ENCODE measurements at places on chromosomes 16 and 17. TPM values are rescaled to one million over a fixed set of nuclear protein-coding genes. Genes with fewer than 3 reads are reported as not detected.

DNA sequence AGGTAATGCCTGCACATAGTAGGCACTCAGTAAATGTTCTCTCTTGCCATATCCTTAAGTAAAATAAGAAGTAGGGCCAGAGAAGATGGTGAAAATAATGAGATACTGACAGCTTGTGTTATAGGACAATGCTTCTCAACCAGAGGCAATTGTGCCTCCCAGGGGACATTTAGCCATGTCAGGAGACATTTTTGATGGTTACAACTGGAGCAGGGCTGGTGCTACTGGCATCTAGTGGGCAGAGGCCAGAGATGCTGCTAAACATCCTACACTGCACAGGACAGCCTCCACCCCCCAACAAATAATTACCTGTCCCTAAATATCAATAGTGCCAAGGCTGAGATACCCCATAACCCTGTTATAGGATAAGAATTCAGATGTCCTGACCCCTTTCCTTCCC lies 1.7 kb downstream of the RAD51D start:
- DNase-seq, result no peak

GRCh38 chr17:78026381-78026780 lies 67.9 kb downstream of the TNRC6C start:
- DNase-seq, result no peak

DNA sequence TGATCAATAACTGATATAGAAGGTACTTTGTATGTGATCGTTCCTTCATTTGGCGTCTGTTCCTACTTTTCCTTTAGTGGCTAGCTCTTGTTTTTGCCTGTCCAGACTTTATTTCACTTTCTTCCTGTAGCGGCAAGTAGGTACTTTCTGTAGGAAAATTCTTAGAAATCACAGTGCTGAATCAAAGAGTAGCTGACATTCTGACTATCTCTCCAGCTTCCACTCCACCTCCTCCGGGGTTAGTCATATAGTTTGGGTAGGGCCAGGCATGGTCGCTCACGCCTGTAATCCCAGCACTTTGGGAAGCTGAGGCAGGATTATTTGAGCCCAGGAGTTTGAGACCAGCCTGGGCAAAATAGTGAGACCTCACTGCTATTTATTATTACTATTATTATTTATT lies 29.9 kb upstream of the PAFAH1B1 start:
- no peak for DNase-seq

- no peak for DNase-seq
These were observed 29.9 kb upstream of the TOM1L1 start for GRCh38 chr17:54870671-54871175.

GRCh38 chr16:89133457-89134127 lies 38.0 kb upstream of the CDH15 start:
- no peak for DNase-seq

- no peak for DNase-seq
These were observed 731.1 kb downstream of the WWOX start for GRCh38 chr16:78830599-78830998.

DNA sequence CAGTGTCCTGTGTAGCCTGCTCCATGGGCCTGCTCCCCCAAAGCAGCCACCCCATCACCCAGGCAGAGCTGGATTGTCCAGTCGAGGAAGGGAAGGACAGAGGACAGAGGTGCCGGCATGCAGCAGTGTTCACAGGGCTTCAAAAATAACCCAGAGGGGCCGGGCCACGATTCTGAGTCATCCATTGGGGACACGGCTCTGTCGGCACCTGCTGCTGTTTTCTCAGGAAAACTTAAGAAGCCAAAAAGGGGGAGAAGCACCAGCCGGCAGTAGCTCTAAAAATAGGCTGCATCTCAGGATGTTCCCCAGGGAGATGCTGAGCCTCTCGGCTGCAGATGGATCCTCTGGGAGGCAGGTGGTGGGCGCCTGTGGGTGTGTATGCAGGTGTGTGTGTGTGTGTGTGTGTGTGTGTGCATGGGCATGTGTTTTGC lies 1.6 kb downstream of the CA7 start:
- DNase-seq, result no peak

GRCh38 chr16:57993897-57994296 lies 6.6 kb downstream of the ZNF319 start:
- DNase-seq, result no peak

DNA sequence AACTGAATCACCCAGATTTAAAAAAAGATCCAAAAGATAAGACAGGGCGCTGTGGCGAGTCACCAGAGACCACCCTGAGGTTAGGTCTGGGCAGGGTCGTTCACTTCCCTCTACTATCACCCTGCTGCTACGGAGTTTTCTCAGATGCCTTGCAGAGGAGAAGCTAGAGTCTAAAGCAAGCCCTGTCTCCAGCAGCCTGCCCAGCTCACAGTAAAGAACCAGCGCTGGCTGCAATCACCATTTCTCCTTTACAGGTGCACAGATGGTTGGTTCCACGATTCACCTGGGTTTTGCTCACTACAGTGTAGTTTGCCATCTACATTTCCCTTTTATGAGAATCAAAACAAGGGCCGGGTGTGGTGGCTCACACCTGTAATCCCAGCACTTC lies 71.3 kb downstream of the SRCIN1 start:
- DNase-seq, result no peak

The CETP gene
- total RNA-seq, result 24.0 TPM
